ENCODE measurements at places on chromosomes 16 and 17.

- DNase-seq: peak; percentile 63
Measured at GRCh38 chr17:28725166-28725659, 820 bp downstream of the TLCD1 start.

- no peak for DNase-seq
Measured at GRCh38 chr17:55323518-55324295, 58.9 kb downstream of the HLF start.

DNA sequence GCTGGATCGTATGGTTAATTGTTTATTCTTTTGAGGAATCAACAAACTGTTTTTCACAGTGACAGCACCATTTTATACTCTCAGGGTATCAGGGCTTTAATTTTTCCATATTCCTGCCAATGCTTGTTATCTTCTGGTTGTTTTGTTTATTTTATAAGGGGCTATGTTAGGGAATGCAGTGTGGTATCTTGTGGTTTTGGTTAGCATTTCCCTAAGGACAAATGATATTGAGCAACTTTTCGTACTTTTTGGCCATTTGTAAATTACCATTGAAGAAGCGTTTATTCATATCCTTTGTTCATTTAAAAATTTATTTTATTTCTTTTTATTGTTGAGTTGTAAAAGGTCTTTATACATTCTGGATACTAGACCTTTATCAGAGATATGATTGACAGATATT lies 322.0 kb upstream of the SALL1 start:
- no peak for DNase-seq

DNA sequence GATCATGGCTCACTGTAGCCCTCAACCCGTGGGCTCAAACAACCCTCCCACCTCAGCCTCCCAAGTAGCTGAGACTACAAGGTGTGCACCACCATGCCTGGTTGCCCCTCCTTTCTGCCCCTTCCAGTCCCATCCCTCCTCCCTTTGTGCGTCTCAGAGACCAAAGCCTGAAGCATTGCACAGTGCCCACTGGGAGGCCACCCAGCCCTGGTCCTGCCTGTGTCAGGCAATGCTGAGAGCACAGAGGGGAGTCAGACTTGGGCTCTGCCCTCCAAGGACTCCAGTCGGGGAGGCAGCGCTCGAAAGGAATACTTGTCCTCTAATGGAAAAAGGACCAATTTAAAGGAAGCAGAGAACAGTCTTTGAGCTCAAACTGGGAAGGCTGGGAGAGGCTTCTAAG lies 20.4 kb downstream of the RAI1 start:
- DNase-seq: no peak

GRCh38 chr16:13298666-13299065 lies 397.3 kb downstream of the SHISA9 start:
- DNase-seq: no peak

GRCh38 chr17:19703828-19704613 lies 12.4 kb downstream of the SLC47A2 start:
- no peak for DNase-seq

GRCh38 chr17:37488607-37489196 lies 989 bp upstream of the DUSP14 start:
- peak; percentile 94 for DNase-seq

GRCh38 chr17:78204387-78205123 lies 9.5 kb upstream of the BIRC5 start:
- no peak for DNase-seq

DNA sequence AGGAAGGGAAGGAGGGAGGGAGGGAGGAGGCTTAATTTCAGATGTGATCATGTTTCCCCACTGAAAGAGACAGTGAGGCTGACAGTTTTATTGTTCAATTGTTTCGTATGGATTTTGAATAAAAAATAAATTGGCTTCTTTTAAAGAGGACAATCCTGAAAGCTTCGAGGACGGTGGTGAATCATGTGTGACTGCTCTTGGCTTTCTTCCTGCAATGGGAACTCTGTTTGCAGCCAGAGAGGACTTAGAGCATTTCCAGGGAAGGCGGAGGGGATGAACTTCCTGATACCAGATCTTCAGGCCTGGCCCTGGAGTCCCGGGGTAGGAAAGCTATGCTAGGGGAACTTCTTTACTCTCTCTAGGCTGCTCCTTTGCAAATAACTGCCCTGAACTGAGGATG lies 72.8 kb upstream of the C16orf82 start:
- no peak for DNase-seq
